ENCODE measurements at places on chromosomes 1 and 21.

GRCh38 chr1:161133220-161133740 is 813 bp upstream of the DEDD start:
- DNase-seq: no peak

- DNase-seq: no peak
These were observed 738.0 kb downstream of the PTPRU start for GRCh38 chr1:29974316-29974724.

GRCh38 chr1:1914101-1914970 is 724 bp upstream of the CALML6 start:
- peak; percentile 78 for DNase-seq

- DNase-seq: no peak
These were observed 126.7 kb downstream of the NR5A2 start for GRCh38 chr1:200154069-200154767.

DNA sequence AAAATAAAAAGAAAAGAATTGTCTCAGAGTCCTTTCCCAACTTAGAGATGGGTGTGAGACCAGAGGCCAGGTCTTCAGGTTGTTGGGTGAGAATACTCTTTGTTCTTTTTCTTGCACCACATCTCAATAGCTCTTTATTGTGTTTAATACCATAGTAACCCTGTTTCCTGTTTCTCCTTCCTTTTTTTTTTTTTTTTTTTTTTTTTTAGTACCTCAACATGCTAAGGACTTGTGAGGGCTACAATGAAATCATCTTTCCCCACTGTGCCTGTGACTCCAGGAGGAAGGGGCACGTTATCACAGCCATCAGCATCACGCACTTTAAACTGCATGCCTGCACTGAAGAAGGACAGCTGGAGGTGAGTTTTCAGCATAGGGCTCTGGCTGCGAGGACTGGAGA is 24.4 kb downstream of the CELF3 start:
- DNase-seq: no peak

DNA sequence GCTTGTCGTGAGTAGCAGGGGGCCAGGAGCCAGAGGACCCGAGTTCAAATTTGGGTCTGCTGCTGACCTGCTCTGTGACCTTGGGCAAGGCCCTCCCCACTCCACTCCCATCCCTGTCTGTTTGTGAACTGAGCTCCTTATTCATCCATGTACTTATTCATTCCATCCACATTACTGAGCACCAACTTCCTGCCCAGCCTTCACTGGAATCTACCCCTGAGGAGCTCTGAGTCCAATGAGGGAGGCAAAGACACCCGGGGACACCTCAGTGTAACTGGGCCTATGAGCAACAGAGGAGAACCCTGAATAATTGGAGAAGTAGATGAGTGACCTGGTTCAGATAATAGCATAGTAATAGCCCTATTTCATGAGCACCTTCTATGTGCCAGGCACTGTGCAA is 8.9 kb downstream of the BSND start:
- no peak for DNase-seq

DNA sequence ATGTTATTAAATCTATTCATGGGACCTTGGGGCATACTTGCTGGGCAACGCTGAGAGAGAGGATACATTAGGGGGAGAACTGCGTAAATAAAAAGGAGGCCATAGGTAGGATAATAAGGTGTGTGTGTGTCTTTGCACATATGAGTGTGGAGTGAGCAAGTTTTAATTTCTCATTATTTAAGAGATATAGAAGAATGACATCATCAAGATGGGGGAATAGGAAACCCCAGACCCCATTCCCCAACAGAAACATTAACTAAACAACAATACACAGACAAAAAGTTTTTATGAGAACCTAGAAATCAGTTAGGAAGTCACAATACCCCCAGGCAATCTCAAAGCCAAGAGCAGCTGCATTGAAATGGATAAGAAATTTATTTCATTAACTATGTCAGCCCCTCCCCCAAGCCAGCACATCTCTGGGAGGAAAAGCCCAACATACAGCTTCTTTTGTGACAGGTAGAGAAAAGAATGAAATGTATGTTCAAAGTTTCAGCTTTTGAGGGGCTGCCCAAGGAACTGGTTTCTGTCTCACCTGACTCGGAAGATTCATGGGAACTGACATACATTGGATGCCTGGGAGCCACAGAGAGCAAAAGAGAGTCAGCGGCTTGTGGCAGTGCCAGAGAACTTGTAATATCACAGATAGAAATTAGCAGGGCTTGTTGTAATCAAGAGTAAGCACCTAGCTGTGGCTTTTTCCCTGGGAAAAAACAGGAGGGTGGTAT is 234.3 kb upstream of the NFIA start:
- no peak for DNase-seq

DNA sequence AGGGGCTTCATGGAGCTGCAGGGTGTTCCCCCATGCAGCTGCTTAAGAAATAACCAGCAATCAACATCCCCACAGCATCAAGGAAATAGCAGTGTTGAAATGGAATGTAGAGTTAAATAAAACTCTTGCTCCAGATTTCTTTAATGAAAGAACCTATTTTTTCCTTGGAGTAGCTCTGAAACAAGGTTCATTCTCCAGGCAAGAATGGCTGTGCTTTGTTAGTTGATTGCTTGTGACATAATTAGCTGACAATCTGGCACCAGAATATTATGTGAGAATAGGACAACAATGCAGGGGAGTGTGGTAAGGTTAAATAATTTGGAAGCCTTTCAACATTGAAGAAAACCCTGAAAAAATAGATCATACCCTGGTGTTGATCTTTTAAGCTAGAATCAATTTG is 254.2 kb upstream of the RRP15 start:
- DNase-seq: no peak
